ENCODE measurements at places on chromosomes 16 and 17. TPM values are rescaled to one million over a fixed set of nuclear protein-coding genes. Genes with fewer than 3 reads are reported as not detected.
A peak's percentile ranks its signal among the peaks of the same experiment; 100 is the strongest.

The BAIAP3 gene
- 2.7 TPM for total RNA-seq

The GLTPD2 gene
- total RNA-seq = not detected

The TMEM88 gene
- 21.0 TPM for total RNA-seq

The PRR15L gene
- total RNA-seq = 38.7 TPM

The CIBAR2 gene
- total RNA-seq = not detected

The C16orf54 gene
- 1.8 TPM for total RNA-seq

DNA sequence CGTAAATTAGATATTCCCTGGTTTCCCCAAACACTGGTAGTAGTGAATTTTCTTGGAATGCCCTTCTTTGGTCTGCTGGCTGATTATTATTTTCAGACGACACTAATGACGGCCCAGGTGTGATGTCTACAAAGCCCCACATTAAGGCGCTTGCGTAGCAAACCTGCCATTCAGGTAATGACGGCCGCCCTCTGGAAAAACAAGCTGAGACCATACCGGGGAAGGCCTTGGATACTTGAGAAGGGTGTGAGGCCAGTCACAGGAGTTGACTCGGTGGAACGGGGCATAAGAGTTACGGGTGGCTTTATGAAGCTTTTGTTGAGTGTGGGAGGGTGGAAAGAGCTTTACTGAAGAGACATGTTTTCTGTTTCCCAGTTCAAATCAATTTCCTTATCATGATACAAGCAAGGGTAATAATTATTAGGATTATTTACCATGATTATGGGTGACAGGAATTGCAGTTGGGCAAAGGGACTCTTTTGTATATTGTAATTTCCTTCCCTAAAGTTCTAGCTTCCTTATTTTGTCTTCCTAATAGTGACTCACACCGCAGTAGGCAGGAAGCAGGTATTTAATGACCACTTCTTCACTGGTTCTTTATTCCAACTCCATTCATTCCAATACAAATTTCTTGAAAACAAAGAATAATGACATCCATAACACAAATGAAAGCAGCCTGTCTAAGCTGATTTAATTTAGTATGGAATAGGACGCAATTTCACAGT lies 24.8 kb downstream of the KRT23 start:
- no peak for DNase-seq

DNA sequence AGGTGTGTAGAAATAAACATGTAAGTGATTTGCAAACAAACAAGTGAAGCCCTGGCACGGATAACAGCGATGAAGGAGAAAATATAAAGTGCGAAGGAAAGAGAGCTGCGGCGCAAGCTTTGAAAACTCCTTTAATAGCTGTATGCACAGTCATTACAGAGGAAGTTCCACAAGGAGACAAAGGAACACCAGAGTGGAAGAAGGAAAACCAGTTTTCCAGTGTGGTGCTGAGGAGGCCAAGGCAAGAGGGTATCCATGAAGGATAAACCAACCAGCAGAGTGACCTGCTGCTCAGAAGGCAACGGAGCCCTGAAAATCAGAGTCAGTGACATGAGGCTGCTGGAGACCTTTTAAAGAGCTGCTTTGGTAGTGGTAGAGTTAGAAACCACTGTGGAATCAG lies 24.4 kb downstream of the METTL16 start:
- DNase-seq = no peak

DNA sequence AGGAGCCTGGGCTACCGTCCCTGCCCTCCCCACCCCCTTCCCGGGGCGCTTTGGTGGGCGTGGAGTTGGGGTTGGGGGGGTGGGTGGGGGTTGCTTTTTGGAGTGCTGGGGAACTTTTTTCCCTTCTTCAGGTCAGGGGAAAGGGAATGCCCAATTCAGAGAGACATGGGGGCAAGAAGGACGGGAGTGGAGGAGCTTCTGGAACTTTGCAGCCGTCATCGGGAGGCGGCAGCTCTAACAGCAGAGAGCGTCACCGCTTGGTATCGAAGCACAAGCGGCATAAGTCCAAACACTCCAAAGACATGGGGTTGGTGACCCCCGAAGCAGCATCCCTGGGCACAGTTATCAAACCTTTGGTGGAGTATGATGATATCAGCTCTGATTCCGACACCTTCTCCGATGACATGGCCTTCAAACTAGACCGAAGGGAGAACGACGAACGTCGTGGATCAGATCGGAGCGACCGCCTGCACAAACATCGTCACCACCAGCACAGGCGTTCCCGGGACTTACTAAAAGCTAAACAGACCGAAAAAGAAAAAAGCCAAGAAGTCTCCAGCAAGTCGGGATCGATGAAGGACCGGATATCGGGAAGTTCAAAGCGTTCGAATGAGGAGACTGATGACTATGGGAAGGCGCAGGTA lies 762 bp downstream of the CDK12 start:
- DNase-seq = no peak

DNA sequence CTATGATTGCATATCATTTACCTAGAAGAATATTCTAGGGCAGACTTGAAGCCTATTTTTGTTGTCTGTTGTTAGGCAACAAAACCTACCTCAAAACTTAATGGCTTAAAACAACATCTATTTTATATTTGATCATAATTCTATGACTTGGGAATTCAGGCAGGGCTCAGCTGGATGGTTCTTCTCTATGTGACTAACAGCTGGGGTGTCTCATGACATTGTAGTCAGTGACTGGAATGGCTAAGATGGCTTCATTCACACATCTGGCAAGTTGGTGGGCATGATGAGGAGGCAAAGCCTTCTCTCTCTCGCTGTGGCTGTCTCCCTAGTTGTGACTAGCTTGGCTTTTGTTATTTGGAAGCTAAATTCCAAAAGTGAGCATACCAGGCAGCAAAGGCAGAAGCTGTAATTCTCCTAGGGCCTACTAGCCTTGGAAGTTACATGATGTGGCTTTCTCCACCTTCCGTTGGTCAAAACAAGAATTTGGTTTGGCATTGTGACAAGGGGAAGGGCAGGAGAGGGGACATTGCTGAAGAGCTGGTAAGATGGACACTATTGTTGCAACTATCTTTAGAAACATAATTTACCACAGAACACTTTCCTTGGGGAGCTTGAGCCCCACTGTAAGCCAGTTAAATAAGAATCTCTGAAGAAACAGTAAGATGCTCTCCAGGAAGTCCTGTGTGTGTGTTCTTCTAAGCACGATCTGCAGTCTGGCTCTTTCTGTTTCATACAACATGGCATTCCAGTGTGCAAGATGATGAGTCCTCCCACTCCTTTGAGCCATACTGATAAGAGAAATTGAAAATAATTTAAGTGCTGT lies 39.4 kb downstream of the ZNRF1 start:
- no peak for DNase-seq

- no peak for DNase-seq
Measured at GRCh38 chr16:53415504-53415903, 18.8 kb upstream of the RBL2 start.

GRCh38 chr16:726438-727290 lies at the start of the genes CCDC78 and HAGHL:
TSS of gene CCDC78 (minus strand) at chr16:726443. CDS start at chr16:726367, 76 bp downstream.
TSS of gene HAGHL (plus strand) at chr16:727106. CDS start at chr16:727510, 404 bp downstream.
- DNase-seq = no peak

DNA sequence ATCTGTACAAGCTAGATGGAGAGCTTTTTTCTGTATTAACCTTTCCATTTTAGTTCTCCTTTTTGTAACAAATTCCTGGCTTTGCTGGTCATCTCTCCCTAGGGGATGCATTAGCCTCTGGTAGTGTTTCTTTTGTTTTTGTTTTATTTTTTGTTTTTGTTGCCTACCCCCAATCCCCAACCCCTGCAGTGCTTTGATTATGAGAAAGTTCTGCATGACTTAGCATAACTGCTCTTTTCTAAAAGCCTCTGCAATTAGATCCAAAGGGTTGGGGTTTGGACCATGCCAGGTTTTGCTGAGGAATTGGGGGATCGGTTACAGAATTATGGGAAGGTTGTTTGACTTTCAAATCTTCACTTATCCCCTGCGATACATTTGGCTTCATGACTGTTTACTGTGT lies 98.2 kb downstream of the ADAMTS18 start:
- no peak for DNase-seq

- peak; percentile 55 for DNase-seq
Measured at GRCh38 chr16:29899516-29900101, at the start of gene SEZ6L2. TSS of gene SEZ6L2 (minus strand) at chr16:29899550. CDS start at chr16:29899019, 531 bp downstream.

- no peak for DNase-seq
Measured at GRCh38 chr16:89801800-89802199, 14.6 kb downstream of the FANCA start.

All from breast epithelium (tissue), 4 donors.